ENCODE measurements at places on chromosomes 3 and 15.
A peak's percentile ranks its signal among the peaks of the same experiment; 100 is the strongest.

- DNase-seq = no peak
Observed at GRCh38 chr3:156160647-156161046, 40.3 kb downstream of the KCNAB1 start.

DNA sequence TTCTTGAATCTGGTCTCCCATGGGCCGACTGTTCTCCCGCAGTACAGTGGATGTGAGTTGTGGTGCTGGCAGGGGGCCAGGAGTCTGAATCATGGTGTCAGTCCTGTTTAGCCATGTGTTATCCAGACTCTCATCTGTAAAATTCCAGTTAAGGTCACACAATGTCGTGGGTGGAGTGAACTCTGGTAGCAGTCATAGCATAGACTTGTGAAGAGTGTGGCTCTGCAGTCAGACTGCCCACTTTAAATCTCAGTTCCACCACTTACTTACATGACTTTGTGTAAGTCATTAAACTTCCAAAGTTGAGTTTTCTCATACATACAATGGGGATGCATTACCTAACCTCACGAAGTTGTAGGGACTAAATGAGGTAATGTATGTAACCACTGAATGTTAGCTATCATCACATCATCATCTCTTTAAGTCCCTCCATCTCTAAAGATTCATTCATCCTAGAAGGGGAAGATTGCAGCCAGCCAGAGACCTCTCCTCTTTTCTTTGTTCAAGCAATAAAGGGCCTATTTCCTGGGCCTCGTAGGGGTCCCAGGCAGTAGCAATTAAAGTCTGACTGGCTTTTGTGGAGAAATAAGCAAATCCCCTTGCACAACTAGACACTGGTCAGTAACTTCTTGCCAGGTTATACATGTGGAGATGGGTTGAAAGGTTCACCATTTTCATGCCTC, 93.9 kb downstream of the PCCB start:
- DNase-seq = peak; percentile 91

DNA sequence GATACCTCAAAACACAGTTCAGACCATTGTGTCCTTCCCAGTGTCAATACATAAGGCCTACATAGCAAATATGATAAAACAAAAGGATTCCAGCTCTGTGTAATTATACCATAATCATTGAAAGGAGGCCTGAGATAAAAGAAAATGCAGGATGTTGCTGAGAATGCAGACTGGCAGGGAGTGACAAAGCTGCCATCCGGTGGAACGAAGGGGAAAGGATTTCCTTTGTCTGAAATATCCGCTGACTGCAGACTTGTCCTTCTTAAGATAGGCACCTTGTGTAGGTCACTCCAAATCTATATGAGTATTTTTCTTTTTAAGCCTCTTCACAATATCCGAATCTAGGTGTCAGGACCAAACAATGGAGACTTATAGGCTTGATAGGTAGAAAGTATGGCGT, 108.0 kb downstream of the KCNH8 start:
- DNase-seq = no peak

DNA sequence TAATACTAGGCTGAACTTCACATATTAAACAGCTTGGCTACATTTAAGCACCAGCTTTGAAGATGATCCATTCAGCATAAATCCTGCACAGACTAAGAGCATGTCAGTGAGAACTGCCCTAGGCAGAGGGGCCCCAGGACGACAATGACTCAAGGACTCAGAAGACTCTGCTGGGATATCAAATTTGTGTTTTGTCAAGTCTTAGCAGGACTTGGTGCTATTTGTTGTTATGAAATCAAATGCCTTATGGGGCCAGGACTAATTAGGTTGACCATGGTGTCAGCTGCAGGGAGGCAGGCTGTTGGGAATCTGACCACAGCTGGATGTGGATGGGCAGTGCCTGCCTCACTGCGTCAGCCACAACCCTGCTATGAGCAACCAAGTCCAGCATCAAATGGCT, 91.8 kb downstream of the RYR3 start:
- DNase-seq = no peak

- DNase-seq = no peak
Observed at GRCh38 chr3:54962200-54962599, 34.3 kb upstream of the LRTM1 start.

DNA sequence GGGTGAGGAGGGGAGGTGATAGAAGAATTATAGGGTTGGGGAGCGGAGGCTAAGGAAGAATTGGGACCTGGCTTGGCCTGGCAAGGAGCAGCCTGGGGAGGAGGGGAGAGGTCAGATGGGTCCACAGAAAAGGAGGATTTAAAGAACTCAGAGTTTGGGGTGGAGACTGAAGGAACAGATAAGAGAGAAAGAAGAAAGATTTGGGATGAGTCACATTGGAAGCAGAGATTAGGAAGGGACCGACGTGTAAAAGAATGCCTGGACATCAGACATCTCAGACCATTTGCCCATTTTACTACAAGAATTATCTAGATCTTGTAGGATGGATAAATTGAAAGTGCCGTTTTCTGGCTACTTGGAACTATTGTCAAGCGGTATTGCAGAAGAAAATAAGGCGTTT, 10.4 kb downstream of the TCAIM start:
- no peak for DNase-seq

DNA sequence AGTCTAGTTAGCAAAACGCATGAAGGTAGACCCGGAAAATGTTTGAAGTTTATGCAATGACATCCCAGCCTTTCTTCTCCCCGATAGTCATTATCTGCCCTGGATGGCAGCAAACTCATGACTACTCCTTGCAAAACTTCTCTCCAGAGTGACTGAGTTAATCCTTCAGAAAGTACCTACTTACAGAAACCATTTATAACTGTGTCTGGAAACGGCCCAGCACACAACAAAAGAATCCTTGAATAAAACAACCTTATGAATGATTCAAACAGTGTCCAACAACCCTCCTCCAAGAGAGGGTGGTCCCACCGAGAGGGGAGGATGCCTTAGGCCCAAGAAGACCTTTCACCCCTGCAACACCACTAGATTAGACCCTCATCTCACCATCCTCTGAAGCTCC, 14.2 kb downstream of the ST8SIA2 start:
- no peak for DNase-seq

DNA sequence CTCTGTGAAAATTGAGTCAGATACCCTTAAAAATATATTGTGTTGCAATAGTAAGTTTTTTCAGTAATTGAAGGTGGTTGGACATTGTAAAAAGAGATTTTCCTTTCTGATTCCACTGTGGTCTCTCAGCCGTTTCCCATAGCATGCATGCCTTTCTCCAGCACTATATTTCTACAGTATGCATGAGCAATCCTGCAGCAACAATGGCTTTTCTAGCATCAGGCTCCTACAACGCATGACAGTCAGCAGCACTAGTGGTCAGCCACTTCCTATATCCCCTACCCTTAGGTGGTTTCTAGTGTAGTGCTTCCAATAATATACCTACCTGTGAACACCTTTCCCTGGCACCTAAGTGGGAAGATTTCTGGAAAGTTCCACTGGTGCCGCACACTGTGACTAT, 55.4 kb upstream of the SNRPN start:
- no peak for DNase-seq

DNA sequence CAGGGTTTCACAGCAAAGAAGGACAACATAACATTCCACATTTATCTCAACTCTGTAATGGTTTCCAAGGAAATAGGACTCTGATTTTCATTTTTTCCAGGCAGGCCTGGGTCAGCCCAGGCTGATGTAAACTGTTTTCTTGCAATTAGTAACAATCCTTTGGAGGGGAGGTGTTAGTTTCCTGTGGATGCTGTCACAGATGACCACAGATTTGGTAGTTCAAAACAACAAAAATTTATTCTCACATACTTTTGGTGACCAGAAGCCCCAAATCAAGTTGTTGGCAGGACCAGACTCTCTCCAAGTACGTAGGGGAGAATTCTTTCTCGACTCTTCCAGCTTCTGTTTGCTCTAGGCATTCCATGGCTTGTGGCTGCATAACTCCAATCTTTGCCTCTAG, 88.0 kb downstream of the EDEM1 start:
- peak; percentile 63 for DNase-seq

GRCh38 chr15:27353856-27354255, 382.9 kb downstream of the GABRG3 start:
- DNase-seq = no peak

DNA sequence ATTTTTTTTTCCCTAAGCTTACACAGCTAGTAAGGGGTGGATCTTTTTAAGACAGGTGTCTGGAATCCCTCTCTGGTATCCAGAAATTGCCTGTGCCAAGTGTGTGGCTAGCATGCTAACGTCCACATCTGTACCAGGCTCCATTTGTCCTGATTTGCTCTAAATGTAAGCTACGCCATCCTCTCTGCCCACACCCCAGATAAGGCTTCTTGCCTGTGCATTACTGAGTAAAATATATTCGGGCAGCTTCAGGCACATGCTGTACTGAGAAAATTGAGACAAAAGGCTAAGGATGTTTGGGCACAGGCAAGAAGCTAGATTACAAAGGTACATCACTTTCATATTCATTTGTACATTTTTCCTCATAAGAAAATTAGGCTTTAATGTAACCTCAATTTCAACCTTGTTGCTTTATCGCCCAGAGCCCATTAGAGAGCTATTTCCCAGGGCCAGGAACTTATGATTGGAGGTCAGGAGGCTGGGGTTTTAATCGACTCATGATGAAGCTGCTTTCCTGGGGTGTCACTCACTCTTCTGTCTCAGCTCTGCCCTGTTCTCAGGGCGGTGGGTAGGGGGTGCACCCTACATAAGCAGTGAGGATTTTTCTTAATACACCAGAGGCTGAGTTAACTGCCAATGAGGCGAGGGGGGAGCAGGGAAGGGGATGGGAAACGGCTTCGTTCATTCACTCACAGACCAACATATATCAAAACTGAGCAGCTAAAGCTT, 106.3 kb downstream of the RORA start:
- no peak for DNase-seq
